Hematopoietic multipotent progenitor cell treated with erythropoietin and hydrocortisone succinate and interleukin-3 and kit ligand, for 4 days (in vitro differentiated cells): ENCODE measurements at places on chromosomes 16 and 17.

GRCh38 chr17:58360296-58361063, 8.5 kb upstream of the SUPT4H1 start:
- DNase-seq = peak; percentile 92

GRCh38 chr17:43897831-43898230, 9.5 kb downstream of the MPP2 start:
- no peak for DNase-seq

DNA sequence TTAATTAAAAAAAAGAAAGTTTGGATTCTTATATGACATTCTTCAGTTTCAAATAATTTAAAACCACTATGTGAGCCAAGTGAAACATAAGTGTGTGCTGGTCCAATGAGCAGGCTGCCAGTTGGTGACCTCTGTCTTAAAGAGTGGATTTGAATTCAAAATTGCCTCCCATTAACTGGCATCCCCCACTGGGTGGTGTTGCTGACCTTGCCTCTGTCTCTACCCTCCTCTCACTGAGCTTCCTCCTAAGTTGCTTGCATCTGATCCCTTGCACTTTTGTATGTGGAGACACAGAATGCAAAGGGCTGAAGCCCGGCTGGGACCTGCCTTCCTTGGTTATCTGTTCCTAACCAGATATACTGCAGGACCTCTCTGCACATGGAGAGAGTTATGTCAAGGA, 160.6 kb downstream of the CYLD start:
- peak; percentile 28 for DNase-seq

GRCh38 chr17:8447799-8448198, 12.1 kb downstream of the NDEL1 start:
- peak; percentile 69 for DNase-seq

- DNase-seq = no peak
These were observed 2.6 kb downstream of the PSMD11 start for GRCh38 chr17:32446949-32447348.

DNA sequence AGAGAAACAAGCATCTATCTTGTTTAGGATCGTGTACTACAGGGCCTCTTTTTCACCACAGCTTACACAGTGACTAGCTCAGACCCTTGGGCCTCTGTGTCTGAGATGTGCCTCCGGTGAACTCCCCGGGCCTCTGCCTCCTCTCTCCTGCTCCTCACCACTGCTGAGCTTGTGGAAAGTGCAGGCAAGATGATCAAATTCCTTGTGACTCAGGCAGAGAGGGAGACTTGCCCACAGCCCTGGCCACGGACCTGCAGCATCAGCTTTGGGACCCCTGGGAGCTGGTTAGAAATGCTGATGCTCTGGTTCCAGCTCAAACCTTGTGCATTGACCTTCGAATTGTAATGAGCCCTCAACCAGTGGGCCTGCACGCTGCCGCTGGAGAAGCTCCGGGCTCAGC, 79.8 kb downstream of the ZDHHC7 start:
- no peak for DNase-seq

DNA sequence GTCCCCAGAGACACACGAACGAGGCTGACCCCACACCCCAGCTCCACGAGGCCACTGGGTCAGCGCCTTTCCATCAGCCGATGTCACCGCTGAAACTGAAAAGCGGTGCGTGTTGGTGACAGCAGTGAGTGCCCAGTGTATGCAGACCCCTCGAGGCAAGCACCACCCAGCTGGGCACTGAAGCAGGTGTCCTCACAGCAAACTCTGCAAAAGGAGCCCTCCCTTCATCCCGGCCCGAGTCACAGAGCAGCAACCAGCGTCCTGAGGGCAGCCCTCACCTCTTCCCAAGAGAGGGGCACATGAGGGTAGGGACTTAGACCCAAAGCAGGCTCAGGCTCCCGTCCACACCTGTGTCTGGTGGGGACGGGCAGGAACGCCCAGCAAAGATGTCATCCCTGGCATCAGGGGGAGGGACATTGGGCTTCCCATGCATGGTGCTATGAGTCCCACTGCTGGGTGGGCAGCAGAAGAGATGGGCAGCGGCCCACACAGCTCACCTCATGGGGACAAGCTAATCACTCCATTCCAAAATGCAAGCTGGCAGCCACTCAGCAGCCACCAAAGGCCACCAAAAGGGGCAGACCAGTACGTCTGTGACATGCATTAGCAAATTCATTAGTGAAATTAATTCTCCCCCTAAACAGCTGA, 49.2 kb downstream of the RBFOX3 start:
- DNase-seq = no peak

- DNase-seq = peak; percentile 59
These were observed 46.4 kb downstream of the CNGB1 start for GRCh38 chr16:57924514-57924913.

DNA sequence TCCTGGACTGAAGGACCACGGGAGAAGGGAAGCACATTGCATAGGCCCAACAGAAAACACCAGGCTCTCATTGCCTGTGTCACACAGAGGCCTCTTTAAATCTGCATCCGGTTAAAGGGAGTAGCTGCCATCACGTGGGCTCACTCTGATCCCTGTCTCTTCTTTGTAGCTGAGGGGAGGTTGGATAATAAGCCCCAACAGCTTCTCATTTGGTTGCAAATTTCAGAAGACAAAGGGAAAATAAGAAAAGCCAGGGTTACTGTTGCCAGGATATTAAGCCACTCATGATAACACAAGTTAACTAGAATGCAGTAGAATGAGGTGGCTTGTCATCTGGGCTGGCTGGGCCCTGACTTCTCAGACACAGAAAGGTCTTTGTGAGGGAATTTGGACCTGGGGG, 325.1 kb upstream of the ERCC4 start:
- DNase-seq = no peak

- DNase-seq = peak; percentile 80
These were observed 678 bp upstream of the GH1 start for GRCh38 chr17:63919311-63919723.

DNA sequence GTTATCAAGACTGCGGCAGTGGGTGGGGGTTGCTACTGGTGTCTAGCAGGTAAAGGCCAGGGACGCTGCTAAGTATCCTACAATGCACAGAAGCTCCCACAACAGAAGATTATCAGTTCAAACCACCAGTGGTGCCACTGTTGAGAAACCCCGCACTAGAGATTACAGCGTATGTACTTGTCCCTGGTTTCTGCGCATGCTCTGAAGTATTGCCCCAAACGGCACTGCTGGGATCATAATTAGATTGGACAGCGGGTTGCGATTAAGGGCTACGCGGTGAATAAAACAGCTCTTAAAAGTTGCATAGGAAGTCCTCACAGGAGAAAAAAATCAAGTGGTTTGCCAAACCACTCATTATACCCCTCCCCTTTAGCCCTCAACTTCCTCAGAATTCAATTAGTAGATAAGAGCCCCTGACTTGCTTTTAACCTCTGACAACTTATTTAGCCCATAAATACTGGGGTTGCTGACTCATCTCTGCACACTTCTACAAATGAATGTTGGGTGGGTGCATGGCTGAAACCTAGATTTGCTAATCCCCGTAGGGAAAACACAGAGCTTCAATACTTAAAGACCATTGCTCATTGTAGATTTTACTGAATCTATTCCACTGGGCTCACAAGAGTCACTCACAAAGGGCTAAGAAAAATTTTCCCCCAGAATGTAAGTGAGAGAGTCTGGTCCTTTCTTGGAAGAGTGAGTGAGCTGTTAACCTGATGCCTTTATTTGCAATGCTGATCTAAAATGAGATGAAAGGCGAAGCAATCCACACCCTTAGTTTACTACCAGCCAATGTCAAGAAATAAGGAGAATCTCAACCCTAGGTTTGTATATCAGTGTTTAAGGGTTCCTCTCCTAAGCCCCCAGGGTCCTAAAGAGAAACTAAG, 91.8 kb downstream of the RGS9 start:
- DNase-seq = peak; percentile 97

- peak; percentile 92 for DNase-seq
These were observed 1.4 kb downstream of the HAGHL start for GRCh38 chr16:728131-728889.

DNA sequence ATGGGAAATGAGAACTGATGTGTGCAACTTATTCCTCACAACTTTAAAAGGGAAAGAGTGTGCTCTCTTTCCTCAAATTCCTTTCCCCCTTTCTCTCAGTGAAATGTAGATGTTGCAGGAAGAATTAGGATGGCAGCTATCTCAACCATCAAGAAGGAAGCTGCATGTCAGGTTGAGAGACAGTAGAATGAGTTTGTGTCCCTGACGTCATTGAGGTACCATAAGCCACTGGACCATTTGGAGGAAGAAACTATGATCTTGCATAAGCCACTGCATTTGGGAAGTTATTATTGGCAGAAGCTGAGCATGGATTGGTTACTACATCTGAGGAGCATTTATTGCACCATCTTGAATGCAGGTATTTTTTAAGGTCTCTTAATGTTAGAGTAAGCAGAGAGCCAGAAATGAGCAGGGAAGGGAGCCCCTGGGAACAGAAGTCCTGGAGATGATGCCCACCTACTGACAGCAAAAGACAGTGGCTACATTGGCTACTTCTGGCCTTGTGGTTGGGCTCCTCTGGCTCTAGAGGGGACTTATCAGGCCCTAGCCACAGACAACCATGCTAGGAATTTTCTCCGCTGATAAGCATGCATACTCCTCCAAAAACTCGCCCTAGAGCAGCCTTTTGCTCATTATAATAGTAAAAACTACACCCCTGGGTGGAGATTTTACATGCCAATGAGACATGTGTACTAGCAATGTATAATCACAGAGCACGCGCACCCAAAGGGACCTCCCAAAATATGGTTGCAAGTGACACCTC, 249.0 kb upstream of the SALL1 start:
- DNase-seq = no peak

- no peak for DNase-seq
These were observed 5.9 kb downstream of the BAHCC1 start for GRCh38 chr17:81400996-81401722.

GRCh38 chr16:81469710-81470535, 25.3 kb downstream of the CMIP start:
- DNase-seq = peak; percentile 90
